ENCODE measurements at places on chromosomes 2 and 18.

GRCh38 chr2:197130318-197130717 lies 180.3 kb downstream of the ANKRD44 start:
- DNase-seq, result peak; percentile 40

DNA sequence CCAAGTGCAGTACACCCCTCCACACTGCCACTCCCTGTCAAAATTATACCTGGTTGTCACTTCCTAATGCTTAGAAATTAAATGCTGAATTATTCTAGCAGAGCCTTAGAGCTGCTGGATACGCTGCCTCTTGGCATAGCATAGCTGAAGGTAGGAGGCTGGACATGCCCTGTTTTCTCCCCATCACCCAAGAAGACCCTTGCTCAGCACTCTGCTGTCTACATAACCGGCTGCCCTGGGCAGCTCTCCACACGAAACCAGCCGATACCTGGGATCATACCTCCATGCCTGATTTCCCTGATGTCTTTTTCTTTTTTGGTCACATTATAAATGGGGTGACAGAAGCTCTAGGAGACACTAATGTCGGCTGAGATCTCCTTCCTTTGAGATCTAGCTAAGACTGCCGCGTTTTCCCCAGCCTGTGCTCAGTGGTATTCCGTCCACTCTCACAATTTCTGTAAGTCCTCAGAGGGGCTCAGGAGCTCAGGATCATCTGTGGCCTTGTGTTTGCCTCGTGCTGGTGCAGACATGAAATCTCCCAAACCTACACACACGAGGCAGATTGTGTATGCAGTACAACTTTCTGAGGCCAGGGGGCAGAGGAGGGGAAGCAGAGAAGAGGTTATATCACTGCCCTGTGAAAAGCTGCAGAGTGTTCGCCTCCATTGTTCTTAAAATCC lies 13.5 kb upstream of the ZAP70 start:
- DNase-seq, result no peak

DNA sequence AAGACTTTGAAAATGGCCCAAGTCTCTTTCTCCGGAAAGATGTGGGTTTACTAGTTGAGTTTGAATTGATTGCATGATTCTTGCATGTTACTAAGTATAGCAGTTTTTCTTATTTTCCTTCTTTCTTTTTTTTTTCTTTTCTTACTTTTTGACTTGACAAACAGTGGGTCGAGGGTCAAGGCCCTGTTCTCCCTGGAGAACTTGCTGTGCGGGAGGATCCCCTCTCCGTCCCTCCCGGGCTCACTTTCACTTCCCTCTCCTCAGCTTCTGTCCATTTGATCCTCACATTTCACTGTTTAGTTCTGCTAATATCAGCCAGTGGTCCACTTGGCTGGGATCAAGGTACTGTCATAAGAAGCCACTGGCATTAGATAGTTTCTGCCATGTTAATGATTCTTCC lies 767.4 kb downstream of the TDRD15 start:
- no peak for DNase-seq

DNA sequence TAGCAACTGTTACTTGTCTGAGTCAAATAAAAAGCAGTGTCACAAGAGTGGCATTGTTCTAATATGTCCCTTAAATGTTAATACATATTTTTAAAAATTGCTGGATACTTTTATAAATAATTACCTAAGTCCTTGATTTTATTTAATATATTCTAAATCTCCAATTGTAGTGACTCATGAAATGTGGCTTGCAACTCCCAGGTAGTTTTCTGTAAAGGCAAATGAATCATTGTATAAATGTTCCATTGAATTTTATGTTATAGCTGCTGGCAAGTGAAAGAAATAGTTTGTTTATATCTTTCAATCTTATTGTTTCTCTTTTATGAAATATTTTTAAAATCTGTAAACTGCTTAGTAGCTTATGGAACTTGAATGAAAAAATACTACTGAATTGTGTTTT lies 32.7 kb upstream of the C1GALT1C1L start:
- no peak for DNase-seq

GRCh38 chr2:64052463-64053241 lies 33.4 kb upstream of the VPS54 start:
- no peak for DNase-seq

DNA sequence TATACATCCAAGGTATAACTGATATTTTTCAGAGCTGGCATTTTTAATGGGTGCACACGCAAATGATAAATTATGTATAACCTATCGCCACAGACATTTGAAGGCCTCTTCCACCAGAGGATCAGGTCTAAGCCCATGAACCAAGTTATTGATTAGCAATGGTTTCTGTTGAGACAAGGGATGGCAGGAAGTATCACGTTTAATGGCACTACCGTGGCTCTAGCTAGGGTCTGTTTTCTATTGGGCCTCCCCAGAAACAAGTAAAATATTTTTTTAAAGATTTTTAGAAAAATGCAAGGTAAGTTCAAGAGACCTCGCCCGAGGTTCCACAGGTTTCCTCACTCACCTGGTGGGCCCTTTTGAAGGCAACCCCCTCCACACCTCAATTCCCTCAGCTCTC lies 667 bp downstream of the GFPT1 start:
- DNase-seq, result no peak
